ENCODE measurements at places on chromosomes 7 and 10. TPM values are rescaled to one million over a fixed set of nuclear protein-coding genes. Genes with fewer than 3 reads are reported as not detected.

DNA sequence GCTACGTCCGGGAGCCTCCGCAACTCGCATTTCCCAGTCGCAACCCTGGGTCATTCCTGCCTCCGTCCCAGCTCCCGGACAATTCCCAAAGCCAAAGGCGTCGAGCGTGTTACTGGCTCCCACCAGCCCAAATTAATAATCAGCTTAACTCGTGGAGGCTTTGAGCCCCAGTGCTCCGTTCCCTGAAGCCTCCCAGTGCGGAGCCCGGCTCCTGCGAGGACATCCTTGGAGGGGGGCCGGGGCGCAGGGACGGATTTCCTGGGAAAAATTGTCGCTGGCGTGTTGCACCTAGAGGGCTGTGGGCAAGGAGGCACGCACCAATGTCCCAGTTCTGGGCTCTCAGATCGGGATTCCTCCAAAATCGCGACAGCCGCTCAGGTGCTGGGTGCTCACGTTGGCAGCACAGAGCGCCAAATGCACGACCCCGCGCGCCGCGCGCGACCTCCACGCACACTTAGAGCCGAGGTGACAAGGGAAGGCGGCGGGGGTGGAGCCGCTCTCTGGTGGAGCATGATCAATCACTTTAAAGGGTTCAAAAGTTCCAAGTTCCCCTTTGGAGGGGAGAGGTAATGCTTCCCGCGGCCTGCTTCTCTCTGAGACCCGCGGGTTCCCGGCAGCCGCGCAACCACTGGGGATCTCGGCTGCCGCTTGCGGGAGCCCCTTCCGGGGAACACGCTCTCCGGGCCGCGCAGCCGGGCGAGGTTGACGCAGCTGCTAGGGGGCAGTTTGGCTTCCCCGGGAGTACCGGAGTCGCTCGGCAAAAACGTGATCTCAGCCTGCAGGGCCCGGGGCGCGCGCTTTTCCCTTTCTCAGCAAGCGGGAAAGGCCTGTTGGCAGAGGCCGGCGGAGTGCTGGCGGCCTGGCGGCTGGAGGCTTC is 25.5 kb downstream of the SKIDA1 start:
- DNase-seq, result no peak

Gene PTF1A
- not detected for total RNA-seq

DNA sequence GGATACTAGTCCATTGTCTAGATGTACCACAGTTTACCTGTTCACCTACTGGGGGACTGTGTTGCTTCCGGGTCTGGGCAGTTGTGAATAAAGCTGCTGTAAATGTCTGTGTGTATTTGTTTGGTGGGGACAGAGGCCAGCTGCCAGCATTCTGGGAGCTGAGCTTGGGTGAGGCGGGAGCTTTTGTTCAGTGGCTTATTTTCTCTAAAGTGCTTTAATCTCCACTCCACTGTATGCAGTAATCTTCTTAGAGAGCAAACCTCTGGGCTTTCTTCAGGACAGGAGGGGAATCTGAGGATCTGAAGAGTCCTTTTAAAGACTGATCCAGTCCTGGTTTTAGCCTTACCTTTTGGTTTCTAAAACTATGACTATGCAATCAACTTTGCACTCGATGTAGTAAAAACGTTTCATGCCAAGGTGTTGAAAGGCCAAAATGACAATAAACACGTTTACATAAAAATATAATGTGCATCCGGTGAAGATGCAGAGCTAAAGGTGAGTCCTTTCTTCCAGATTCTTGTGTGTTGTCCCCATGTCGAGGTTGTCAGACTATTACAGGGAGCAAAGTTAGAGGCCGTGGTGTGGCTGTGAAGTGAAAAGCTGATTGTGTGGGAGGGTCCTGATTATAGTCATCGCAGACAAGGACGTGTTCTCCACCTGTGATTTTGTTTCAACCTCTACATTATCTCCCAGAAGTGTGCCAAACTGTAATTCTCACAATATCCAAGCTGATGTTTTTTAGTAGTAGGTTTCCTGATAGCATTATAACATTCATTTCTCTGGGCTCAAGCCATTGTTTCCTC is 279.8 kb downstream of the CAMK1D start:
- DNase-seq, result no peak

DNA sequence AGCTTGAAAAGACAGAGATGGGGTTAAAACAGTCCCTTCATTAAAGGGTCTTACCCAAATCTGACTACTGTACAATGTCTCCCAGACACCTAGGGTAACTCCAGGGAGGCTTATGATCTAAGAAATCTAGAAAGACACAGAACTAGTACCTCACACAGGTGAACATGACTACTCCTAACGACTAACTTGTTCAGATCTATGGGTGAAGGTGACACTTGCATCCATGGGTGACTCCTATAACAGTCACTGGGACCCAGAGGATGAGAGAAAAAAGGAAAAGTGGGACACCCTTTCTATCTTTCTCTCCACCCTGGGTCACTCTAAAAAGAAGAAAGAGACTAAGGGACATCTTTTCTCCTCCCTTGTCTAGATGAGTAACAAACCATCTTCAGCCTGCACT is 19.2 kb downstream of the AKR1C8 start:
- DNase-seq, result no peak

Gene FAM25G
- total RNA-seq, result not detected

DNA sequence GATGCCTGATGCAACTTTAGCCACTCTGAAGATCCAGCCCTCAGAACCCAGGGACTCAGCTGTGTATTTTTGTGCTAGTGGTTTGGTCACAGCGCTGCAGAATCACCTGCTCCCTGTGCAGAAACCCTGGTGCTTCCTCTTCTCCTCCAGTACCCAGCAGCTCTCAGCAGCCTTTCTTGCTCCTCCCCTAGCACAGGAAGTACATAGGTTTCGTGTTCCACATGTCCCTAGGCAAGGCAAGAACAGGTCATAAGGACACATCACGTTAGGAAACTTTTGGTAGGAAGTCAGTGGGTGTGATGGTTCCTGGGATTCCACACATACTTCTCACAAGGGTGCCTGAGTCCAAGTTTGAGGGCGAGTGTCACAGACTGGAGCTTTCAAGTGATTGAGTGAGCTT is 167.9 kb upstream of the PRSS1 start:
- DNase-seq, result no peak

GRCh38 chr10:27998178-27998953 is 513 bp downstream of the ODAD2 start:
- peak; percentile 70 for DNase-seq

All from upper lobe of right lung (tissue), 1 donor.